ENCODE measurements at places on chromosomes 4 and X.

GRCh38 chr4:172404676-172405075 lies 591.5 kb downstream of the GALNTL6 start:
- DNase-seq: no peak

- DNase-seq: no peak
These were observed 13.6 kb upstream of the BOD1L1 start for GRCh38 chr4:13641084-13641483.

DNA sequence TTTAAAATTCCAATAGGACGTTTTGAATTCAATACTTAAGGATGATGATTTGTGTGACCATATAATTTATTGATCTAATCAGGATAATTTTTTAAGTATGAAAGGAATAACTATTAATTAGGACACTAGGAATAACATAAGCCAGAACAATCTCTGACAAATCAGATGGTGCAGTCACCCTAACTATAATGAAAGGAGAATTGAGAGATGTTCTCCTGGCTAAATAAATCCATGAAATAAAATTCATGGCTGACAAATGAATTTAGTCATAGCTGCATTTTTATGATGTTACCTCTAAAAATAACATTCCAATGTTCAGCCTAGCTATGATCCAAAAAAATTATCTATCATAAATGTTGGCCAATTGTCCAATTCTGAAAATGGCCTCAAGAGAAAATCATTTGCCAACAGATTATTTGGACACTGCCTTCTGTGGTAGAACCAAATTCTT lies 190.6 kb upstream of the NEIL3 start:
- DNase-seq: no peak

DNA sequence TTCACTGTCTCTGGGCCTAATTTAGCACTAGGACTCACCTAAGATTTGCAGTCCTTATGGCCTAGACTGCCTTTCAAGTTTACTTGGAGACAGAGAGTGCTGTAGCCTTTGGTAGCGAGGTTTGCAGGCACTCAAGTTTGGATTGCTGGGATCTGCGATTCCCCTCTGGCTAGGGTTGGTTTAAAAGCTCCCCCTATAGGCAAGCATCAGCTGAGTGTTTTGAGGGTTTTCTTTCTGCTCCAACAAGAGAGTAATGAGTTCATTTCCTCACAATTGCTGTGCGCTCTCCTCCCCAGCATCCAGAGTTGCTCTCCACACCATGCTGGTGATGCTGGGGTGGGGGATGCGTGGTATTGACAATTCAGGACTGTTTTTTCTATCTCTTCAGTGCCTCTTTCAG lies 206.9 kb downstream of the GLUD2 start:
- no peak for DNase-seq

DNA sequence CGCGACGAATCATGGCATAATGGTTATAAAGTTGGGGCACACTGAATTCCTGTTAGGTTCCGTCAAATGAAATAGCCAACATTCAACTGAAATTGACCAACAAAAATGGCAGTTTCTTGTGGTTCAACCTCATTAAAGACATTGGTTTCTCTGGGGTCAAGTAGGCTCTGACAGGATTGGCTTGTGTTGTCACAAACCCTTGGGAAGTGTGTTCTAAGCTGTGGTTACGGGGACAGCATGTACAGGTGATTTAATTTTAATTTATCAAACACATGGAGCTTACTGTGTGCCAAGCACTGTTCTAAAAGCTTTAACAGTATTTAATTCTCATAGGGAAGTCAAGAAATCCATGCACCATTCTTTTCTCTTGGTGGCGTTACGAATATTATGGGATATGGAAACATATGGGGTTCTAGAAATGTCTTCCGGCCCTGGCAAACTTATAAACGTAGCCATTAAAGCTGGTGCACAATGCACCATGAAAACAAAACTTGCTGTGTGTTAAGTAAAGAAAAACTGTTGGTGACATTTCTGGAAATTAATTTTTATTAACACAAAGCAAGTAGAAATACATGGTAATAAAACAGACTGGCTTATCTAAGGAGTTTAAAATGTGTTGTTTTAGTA lies 891 bp downstream of the XK start:
- DNase-seq: no peak

DNA sequence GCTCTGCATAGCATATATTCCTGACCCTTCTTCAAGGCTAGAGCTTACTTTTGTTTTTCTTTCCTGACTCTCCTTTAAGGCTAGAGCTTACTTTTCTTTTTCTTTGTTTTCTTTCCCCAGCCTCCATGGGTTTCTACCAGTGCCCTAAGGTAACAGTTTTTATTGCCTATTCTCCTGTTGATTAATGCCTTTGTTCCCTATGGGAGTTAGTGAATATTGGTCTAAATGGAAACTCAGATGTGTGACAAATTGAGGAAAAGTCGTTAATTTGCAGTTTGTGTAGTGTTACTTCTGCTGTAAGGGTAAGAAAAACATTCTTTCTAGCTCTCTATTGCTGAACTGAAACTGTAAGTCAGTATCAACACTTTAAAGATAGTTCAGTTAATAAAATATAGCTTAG lies 358.7 kb downstream of the IL15 start:
- no peak for DNase-seq

DNA sequence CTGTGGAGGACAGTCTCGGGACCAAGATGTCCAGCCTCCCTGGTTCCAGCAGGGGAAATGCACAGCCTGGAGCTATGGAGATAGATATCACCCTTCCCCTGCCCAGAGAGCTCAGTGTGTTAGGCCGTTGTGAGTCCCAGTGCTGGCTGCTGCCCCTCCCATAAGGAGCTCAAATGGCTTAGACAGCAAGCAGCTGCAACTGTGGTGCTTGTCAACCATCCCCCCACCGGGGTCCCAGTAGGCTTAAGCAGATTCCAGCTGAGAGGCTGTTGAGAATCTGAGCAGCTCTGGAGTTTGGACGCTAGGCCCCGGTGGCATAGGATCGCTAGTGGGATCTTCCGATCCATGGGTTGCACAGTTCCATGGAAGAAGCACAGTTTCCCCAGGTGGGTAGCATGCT lies 181.8 kb upstream of the POF1B start:
- DNase-seq: no peak

GRCh38 chrX:43592597-43592996 lies 63.5 kb upstream of the MAOA start:
- no peak for DNase-seq

DNA sequence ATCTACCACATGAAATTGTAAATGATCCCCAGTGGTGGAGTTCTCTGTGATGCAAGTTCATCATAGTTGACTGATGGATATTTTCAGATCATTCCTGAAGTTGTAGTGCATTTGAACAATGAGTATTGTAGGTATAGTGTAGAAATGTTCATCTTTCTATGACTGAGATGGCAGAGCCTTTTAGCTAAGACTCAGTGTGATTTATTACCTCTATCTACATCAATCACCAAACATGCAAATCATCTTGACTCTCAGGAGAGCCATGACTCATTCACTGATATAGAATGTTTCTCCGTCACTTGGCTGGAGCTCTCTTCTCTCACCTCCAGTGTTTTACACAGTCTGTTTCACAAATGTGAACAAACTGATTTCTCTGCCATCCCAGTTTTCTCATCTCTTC lies 392.6 kb downstream of the IL1RAPL1 start:
- DNase-seq: no peak

DNA sequence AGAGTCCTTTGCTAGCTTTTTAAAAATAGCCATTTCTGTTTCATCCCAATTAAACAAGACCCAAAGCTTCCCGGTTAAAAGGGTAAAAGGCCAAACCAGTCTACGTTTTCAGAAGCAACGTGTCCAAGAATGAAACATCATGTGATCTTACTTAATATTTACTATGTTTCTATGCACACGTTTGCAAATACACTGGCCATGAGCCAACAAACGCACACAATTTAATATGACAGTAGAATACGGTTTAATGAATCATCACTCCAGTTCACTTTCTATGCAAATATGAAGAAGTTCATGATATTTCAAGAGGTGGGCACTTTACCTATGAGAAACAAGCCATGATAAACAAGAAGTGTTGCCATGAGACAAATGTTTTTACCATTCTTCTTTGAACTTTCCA lies 4.3 kb downstream of the NR0B1 start:
- DNase-seq: no peak

- no peak for DNase-seq
These were observed 24.3 kb upstream of the TSPAN5 start for GRCh38 chr4:98682719-98683118.

All from activated CD4-positive, alpha-beta T cell treated with anti-CD3 and anti-CD28 coated beads, Interleukin-2, amount 50 U/mL, for 24 hours (primary cell).